Putamen (tissue), 1 donor: ENCODE measurements at places on chromosomes 6 and 20.

DNA sequence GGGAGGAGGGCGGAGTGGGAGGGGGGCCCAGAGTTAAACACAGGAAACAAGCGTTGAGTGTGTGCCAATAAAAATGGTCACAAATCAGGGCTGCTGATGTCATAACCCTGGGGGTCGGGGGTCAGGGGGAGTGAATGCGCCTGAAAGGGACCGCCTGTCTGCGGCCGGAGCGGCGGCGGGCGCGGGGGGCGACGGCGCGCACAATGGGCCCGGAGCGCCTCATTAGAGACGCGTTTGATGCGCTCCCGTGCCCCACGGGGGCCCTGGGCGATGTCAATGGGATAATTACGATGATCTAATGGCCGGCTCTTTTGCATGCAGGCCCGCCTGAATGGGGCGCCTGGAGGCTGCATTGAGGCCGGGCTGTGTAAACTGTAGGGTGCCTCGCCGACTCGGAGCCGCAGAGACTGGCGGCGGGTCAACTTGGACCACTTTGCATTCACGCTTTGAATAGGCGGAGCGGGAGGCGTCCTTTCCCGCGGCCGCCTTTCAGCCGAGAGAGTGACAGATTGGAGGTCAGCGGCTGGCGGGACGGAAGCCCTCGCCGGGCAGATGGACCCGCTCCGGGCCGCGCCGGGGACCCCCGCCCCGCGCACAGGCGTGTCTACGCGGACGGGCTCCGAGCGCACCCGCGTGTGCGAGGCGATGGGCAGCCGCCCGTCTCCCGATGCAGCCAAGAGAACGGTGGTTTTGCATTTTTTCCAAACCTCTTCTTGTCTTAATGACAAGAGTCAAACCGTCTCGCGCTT, 296.1 kb downstream of the TFAP2C start:
- DNase-seq: peak; percentile 6

DNA sequence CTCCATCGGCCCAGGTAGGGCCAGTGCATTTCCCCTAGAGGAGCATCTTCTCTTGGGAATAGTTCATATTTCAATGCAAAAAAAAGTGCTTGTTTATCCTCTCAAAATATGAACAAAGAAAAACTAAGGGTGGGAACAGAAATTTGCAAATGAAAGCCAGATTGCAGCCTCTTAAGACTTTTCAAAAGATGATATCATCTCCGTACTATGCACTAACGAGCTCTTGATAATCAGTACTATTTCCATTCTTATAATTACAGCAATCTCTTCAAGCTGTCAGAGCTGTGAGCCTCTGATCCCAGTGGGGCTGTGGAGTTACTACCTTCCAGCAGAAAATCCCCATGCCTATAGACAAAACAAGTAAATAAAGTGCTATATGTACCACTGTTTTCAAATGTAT, 77.1 kb downstream of the SOD2 start:
- no peak for DNase-seq

GRCh38 chr6:163635731-163636364, 221.3 kb downstream of the QKI start:
- DNase-seq: no peak

- DNase-seq: no peak
Observed at GRCh38 chr20:57922083-57922482, 212.3 kb upstream of the PMEPA1 start.

DNA sequence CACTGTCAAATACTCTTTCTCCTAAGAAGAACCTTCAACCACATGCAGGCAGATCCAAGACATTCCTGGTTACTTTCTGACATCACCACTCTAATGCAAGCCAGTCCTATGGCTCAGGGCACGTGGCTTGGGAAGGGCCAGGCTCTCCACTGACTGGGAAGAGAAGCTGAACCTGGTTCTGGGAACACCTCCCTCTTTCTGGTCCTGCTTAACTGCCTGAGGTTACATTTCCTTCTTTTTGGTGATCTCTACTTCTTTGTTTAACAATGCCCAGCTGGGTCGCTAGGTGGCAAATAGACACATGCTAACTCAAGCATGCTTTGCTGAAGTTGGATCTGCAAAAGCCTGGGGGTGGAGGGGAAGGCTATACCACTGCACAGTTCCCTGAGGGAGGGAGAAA, 249.8 kb downstream of the GMDS start:
- DNase-seq: no peak

DNA sequence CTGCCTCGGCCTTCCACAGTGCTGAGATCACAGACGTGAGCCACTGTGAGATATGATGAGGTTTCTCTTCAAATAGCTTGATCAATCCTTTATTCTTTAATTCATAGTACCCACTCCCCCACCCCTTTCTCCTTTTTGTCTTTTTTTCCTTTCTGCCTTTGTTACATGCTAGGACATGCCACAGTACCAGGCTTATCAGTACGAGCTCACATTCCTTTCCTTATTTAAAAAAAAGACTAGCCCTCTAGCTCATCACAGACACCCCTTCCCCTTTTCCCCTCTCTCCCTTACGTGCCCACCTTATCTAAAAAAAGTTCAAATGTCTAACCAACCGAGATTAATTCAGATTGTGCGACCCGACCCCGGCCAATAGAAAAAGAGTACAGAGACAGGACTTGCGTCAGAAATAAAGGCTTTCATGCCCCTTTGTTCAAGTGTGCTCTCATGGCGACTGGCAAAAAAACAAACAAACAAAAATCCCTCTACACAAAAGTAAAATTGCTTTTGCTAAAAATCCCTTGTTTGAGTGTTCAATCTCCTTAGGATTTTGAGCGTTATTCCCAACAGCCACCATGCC, 49.2 kb downstream of the MRAP2 start:
- no peak for DNase-seq

DNA sequence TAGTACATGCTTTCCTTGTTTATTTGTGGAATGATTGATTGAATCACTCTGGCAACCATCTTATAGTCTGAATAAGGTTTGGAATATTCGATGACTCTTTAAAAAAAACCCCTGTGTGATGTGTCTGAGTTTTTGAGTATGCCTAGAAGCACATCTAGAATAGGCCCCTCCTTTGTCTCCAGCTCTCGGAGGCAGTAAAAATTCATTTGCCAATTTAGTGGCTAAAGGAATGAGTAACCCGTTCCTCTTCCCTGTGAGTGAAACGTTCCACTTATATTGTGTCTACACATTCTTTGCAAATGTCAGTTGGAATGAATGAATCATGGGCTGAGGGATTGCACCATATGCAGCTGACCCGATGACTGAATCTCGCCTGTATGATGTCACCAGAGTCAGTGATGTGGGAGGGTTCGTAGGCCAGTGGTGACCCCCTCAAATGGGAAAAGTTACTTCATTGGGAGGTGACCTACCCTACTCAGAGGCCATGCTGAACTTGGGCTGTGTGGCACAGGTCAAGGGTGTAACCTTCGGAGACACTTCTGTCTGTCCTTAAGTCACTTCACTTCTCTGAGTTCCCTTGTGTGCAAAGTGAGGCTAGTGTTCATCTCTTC, 21.6 kb downstream of the MOCS3 start:
- no peak for DNase-seq

- DNase-seq: no peak
Observed at GRCh38 chr6:150028799-150029198, 3.5 kb upstream of the RAET1L start.

DNA sequence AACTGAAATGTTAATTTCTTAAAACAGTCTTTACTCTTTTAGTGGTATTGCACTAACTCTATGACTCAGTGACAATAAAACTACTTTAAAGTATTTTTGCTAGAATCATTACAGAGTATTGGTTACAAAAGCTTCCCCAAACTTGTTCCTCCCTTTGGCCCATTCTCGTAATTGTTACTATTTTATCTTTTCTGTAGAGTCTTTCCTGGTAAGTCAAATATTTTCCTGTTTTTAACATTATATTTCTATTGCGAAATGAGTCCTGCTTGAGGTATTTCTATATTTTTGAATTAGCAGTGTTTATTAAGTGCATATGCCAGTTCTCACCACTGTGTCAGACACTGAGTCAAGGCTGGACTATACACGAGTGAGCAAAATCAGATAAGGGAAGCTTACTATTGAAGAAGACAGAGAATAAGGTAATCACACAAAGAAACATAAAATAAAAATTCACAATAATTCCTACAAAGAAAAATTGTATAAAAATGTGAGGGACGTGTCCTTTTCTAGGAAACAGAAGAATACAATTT, 970.5 kb downstream of the EYS start:
- DNase-seq: no peak

- no peak for DNase-seq
Observed at GRCh38 chr20:17498641-17499040, 32.5 kb downstream of the BFSP1 start.

DNA sequence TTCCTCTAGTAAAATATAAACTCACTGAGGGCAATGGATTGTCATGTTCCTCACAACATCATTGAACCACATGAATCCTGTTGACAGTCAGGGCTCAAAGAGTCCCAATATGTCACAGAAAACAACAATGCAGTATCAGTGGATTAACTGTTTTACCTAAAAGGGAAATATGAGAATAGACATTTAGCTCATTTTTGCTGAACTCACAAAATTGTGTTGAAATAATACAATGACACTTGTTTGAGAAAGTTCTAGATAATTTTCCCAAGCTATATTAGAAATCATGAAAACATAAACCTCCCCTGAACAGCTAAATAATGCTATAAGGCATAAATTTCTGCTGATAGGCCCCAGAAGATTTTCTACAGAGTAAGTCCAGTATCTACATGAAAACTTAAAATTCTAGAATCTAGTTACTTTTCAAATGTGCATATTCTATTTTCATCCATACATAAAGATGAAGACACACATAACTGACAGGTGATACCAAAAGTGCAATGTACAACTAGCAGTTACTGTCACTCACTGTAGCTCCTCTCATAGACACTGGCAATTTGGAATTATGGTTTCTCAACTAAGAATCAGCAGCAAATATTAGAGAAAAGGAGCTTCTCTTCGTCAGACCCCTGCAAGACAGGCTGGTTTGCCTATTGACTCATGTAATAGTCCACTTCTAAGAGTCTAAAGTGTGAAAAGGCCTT, 269.9 kb downstream of the PTPRK start:
- no peak for DNase-seq

- no peak for DNase-seq
Observed at GRCh38 chr20:59028812-59029211, 3.3 kb downstream of the ATP5F1E start.

GRCh38 chr6:74757813-74758212, 448.0 kb downstream of the COL12A1 start:
- no peak for DNase-seq

DNA sequence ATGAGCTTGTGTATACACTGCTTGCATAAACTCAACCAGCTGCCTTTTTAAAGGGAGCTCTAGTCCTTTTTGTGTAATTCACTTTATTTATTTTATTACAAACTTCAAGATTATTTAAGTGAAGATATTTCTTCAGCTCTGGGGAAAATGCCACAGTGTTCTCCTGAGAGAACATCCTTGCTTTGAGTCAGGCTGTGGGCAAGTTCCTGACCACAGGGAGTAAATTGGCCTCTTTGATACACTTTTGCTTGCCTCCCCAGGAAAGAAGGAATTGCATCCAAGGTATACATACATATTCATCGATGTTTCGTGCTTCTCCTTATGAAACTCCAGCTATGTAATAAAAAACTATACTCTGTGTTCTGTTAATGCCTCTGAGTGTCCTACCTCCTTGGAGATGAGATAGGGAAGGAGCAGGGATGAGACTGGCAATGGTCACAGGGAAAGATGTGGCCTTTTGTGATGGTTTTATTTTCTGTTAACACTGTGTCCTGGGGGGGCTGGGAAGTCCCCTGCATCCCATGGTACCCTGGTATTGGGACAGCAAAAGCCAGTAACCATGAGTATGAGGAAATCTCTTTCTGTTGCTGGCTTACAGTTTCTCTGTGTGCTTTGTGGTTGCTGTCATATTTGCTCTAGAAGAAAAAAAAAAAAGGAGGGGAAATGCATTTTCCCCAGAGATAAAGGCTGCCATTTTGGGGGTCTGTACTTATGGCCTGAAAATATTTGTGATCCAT, 15.3 kb downstream of the TNFAIP3 start:
- no peak for DNase-seq

- DNase-seq: no peak
Observed at GRCh38 chr20:47273591-47274235, 82.8 kb downstream of the ZMYND8 start.

GRCh38 chr6:23448281-23448680, 677.7 kb upstream of the NRSN1 start:
- no peak for DNase-seq

DNA sequence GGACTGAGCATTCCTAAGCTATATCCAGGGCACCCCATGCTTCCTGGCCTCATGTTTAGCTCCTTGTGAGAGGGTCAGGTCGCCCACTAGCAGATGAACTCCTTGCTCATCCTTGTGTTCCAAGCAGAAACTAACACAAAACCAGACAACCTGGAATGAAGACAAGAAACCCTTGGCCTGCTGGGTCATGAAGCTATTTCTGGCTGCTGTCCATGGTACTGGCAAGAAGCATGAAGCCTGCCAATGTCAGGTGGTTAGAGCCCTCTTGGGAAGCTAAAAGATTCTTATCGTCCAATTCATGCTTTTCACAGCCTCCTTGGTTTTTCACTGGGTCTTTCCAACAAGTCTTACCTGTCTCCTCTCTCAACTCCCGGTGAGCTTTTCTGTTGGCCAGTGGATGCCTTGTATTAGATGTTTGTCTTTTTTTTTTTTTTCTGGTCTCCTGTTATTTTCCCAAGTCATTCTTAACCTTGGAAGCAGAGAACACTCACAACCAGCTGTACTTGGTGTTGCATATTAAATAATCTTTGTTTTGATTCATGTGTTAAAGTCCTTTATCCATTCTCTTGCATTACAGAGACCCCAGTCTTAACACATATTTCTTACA, 180.3 kb downstream of the ANKRD60 start:
- DNase-seq: no peak

DNA sequence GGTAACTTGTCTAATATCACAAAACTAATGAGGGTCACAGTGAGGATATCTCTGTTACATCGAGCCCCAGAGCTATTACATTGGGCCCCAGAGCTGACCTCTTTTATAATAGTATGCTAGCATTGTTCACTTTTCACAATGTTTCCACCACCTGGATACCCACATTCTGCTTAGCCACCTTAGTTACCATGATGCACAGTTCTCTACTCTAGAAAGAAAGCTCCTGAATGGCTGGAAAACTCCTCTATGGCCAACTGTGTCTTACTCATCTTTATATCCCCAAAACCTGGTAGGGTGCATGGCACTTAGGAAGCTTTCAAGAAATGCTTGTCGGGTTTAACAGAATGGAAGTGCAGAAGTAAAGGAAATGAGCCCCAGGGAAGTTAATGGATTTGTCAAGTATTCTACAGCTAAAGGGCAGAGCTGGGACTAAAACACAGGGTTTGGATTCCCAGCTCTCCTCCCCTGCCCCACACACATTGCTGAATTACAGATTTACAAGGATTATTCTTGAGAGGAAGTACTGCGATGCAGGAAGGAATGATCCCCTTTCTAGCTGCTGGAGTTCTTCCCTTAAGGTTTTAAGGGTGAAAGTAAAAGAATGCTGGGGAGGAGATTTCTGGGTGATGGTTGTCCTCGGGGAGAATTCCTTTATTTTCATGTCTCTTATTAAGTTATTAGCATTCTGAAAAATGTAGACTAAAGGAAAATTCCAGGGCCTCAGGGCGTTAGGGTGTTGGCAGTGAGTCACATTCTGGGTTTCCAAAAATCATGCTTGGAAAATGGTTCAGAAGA, 16.1 kb upstream of the HINT3 start:
- no peak for DNase-seq

GRCh38 chr6:165573671-165574070, 89.4 kb downstream of the PDE10A start:
- DNase-seq: peak; percentile 26

- DNase-seq: no peak
Observed at GRCh38 chr6:169183233-169183632, 70.4 kb downstream of the THBS2 start.

GRCh38 chr20:13611611-13612125, 27.1 kb downstream of the TASP1 start:
- DNase-seq: no peak

GRCh38 chr6:137304020-137304780, 85.0 kb upstream of the IFNGR1 start:
- DNase-seq: no peak
